ENCODE measurements at places on chromosomes 16 and 17.
A peak's percentile ranks its signal among the peaks of the same experiment; 100 is the strongest.

DNA sequence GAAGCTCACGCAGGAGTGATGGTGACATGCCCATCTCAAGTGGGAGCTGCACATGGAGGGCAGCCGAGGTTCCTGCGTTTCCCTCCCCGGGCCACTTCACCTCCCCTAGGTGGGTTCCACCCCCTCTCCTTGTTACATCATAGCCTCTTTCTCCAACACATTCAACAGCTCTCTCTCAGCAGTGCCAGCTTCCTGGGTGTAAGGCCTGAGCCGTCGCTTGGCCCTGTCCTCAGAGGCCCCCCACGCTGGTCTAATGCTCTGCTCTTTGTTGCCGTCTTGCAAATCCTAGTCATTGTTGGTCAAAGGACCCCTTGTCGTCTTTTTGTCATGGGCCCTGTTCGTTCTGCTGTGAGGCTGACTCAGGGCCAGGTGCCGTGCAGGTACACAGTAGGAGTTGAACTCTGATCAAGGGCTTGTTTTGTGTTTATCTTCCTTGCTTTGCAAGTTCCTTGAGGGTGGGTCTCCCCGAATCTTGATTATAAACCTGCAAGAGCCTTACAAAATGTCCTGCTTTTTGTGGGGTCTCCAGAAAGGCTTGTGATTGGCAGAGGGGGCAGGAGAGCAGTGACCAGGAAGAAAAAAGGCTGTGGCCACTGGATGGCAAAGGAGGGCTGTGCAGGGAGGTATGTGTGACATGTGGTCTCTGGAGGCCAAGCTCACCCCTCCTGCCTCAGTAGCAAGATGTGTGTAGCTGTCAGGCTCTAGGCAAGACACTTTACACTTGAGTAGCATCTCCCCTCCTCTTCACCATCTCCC is 136.6 kb downstream of the CCDC182 start:
- no peak for DNase-seq

DNA sequence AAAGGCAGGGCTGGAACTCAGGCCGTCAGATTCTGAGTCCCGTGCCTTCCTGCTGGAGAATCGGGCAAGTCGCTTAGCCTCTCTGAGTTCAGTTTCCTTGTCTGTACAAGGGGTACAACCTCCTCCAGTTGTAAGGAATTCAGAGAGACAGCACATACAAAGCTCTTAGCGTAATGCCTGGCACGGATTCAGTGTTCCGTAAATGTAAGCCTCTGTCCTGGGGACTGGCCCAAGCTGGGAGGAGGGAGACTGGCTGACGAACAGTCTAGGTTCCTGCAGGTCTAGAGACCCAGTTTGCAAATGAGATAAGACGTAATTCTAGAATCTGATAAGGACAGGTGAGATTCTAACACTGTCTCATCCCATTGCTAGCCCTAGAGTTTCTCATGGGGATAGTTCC is 9.9 kb downstream of the METTL22 start:
- DNase-seq: no peak

GRCh38 chr17:9557857-9558256 is 17.8 kb downstream of the STX8 start:
- DNase-seq: no peak

GRCh38 chr16:85445064-85445778 is 167.9 kb upstream of the GSE1 start:
- no peak for DNase-seq

DNA sequence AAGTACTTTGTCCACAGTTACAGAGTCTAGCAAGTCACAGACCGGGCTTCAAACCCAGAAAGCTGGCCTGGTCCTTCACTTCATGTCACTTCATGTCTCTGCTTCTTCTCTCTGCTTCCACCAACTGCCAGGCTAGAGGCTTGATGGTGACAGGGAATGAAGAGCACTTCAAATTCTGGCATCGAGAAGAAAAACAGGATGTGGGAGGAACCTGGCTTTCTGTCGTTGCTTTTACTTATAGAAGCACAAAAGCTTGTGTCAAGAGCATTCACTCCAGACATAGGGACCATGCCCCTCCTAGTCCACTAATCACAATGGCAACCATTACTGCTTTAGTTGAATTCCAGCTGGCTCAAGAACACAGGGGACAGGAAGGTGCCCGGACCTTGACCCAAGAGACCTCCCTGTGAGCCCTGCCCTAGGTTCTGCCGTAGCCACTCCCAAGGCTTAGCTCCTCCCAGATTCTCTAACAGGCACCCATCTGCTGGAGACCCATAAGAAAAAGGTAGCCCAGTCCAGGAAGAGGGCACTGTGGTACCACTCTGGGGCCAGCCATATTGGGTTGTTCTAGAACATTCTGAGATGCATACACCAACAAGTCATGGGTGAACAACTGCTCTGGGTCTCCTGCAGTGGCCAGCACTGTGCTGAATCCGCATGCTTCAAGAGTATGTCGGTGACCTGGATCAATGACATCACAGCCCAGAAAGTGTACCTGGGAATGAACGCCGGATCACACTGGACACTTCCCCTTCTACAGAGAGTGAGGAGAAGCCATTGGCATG is 181.8 kb downstream of the C16orf95 start:
- no peak for DNase-seq

DNA sequence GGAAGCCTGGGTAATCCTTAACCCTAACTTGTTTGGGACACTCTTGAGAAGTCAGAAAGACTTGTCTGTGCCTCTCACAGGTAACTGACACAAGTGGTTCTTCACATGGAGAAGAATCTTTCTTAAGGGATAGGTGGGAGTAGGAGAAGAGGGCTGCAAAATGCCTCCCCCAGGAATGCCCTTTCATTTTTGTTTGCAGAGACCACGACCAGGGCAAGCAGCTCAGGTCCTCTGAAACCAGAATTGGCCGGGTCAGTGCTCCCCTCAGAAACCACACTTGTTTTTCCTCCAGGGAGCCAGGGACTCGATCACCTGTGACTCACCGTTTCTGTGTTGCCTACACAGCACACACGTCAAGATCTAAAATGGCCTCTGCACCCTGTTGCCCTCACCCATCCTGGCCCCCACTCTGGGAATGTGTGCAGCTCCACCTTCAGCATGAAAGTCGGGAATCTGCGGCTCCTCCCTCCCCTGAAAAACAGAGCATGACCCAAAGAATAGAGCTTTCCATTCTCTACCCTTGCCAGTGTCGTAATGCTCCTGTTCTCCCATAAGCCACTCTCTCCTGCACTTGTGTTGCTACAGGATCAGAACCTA is 36.1 kb downstream of the HNF1B start:
- DNase-seq: no peak

GRCh38 chr16:180101-180675 is at the start of gene HBQ1:
Gene HBQ1 (plus strand): TSS chr16:180459. CDS start chr16:180487, 28 bp downstream.
- DNase-seq: no peak

GRCh38 chr17:41648411-41649195 is 24.2 kb upstream of the KRT17 start:
- peak; percentile 87 for DNase-seq
